Activated CD4-positive, alpha-beta T cell treated with anti-CD3 and anti-CD28 coated beads for 1 hour (primary cell): ENCODE measurements at places on chromosomes 5 and 9.

DNA sequence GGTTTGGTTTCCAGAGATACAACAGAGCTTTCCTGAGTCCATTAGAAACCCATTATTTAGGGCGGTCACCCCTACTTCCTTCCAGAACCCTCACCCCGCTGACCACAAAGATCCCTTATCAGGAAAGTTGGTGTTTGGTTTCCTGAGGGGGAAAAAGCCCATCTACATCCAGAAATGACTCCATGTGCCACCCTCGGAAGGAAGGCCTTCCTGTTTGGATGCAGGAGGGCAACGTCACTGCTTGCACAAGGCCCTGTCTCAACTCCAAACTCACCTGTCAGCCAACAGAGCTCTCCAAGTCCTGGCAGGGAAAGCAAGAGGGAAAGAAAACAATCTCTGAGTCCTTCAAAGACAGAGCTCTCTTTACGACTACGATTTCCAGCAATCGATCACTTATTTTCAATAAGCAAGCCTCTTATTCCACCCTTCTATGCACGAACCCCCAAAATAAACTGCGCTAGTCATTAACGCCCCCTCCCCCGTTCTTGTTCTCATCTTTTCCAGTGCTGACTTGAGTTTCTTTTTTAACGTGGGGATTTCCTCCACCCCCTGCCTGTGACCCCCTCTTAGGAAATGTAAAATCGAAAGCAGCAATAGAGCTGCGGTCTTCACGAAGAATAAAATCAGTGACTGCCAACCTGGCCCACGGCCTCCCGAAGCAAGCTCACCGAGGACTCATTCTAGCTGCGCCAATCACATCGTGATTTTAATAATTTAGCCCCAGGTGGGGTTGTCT lies 35.7 kb upstream of the NTNG2 start:
- no peak for DNase-seq

DNA sequence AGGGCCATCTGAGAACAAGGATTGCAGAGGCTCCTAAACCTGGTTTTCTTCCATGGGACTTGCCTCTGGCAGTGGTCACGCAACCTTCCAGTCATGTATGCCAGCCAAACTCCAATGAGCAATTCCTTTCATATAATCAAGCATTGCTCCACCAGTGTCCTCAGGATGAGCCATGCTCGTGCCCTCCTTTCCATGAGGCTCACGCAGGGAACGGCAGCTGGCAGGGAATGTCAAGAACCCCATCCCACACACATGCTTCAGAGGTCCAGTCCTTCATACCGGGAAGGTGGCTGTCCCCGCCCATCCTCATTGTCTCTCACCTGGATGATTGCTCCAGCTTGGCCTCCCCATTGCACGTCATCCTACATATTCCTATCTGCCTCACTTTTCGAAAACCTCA lies 13.4 kb upstream of the ZBTB34 start:
- no peak for DNase-seq

GRCh38 chr9:99181621-99182020 lies 40.1 kb downstream of the ALG2 start:
- DNase-seq: no peak

- DNase-seq: no peak
These were observed 295.1 kb downstream of the BNC2 start for GRCh38 chr9:16575142-16575985.

DNA sequence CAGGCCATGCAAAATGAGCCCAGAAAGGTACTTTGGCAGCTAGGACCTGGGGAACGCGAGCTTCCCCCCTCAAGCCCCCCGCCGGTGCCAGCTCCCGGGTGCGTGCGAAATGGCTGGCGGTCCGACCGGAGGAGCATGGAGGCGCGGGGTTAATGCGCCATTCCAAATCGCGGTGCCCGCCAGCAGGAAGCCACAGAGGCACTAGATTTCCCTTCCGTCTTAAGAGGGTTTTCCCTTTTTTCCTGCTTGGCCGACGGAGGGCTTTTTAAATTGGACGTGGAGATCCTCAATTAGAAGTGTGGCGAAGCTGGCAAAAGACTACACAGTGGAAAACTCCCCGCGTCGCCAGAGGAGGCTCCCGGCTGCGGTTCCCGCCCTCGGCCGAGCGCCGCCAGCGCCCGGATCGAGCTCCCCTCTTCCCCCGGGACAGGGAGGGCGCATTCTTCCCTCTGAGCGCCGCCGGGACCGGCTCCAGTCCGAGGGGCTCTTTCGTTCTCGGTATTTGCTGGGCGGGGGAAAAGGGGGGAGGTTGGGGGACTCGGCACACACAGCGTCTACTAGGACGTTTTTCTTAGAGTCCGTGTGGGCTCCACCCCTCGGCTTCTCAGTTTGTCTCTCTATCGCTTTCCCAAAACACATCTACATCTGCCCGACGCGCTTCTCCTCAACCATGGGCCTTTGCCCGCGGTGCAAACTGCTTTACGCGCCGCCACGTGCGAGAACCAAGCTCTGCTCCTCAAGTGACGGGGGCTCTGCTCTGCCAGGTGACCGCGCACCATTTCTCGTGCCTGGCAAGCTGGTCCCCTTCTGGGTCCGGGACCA lies 3.0 kb downstream of the GDNF start:
- DNase-seq: no peak

DNA sequence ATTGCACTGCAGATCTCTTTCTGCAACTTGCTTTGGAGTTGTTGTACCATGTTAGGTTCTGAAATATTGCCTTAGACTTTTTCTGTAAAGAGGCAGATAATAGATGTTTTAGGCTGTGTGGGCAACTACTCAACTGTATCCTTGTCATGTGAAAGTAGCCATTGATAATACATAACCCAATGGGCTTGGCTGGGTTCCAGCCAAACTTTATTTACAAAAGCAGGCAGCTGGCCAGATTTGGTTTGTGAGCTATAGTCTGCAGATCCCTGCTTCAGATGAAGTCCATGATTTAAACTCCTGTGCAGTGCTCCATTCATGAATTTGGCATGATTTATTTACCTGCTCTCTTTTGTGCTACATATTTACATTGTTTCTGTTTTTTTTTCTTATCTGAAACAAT lies 300.4 kb downstream of the IRX2 start:
- DNase-seq: no peak

- no peak for DNase-seq
These were observed 14.2 kb upstream of the AHRR start for GRCh38 chr5:307306-307705.

DNA sequence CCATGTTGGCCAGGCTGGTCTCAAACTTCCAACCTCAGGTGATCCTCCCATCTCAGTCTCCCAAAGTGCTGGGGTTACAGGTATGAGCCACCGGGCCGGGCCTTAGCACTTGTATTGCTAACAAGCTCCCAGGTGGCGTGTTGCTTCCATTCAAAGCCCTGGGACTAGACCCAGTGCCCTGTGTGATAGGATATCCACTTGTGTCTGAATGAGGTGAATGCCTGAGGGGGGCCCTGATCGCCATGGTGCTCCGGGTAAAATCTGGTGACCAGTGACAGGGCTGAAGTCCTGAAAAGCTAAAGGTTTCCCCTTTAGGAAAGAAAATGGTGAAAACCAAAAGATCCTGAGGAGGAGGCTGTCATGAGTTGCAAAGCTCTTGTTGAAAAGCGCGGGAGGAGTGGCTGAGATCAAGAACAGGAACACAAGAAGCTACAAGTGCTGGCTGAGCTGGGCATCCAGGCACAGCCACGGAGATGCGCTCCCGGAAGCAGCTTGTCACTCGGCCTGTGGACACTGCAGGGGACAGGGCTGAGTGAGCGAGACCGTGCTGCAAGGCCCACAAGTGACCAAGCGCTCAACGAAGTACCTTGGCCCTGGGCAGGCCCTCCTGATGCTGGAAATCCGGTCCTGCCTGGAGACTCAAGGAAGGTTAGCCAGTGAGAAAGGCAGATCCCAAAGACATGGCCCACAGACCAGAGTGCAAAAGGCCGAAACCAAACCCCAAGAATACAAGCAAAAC lies 39.8 kb upstream of the NXNL2 start:
- no peak for DNase-seq

DNA sequence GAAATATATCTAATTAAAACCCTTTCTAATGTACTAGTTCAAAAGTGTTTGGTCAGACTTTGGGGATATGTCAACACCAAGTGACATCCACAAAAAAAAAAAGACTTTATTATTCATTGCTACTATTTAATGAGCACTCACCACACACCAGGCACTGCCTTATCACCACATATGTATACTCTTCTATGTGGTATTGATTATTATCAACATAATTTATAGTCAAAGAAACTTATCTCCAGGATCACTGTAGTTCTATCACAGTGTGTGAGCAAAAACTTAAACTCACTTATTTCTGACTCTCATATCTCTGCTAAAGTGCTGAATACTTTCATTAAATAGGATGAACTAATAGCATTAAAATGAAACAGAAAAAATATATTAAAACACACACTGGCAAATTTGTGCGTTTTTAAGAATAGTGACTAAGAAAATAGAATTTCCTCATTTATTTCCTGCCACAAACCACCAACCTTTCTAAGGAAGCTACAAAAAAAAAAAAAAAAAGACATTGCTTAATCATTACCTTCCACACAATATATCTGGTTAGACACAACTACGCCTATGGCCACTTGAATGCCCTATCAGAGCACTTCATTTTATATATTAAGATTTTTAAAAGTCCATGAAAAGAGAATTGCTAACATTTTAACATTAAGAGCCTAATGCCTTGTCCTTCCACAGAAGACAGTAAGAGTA lies 12.8 kb downstream of the SLCO4C1 start:
- DNase-seq: no peak

DNA sequence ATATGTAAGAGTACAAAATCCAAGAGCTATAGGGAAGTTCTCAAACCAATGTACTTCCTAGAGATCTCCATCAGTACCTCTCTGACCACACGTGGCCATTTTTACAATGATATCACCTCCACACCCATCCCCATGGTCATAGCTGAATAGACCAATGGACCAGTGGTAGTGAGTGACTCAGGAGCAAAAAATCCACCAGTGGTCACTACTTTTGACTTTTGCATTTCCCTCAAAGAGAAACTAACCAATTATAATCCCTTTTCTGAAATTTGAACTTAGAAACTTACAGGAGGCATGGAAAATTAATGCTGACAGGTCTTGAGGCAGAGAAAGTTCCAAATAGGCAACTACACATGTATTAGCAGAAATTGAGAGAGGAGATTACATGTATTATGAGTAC lies 238.4 kb downstream of the TRPM3 start:
- no peak for DNase-seq

- DNase-seq: no peak
These were observed 88.6 kb downstream of the KCNN2 start for GRCh38 chr5:114450437-114450836.

- no peak for DNase-seq
These were observed 71.5 kb upstream of the ERBIN start for GRCh38 chr5:65854925-65855324.
